ENCODE measurements at places on chromosomes 3 and 15.

- DNase-seq: no peak
Measured at GRCh38 chr15:33551860-33552259, 241.1 kb downstream of the RYR3 start.

GRCh38 chr15:93047621-93048425 lies 41.2 kb downstream of the RGMA start:
- DNase-seq: no peak

DNA sequence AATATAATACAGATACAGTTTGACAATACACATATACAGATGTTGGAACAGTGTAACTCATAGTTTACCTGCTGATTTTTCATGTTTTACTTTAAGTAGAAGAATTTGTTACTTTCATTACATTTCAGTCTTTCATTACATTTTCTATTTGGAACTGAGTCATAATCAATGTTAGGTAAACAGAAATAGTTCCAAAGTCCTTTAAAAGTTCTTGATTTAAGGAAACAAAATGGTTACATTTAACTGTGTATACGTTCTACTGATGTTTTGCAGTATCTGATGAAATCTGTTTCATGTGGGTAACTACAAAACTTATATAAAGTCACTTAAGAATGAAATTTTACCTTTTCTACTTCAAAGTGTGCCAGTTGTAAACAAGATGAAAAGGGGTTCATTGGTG lies 721.2 kb downstream of the NAALADL2 start:
- no peak for DNase-seq

GRCh38 chr3:127097072-127097405 lies 95.9 kb upstream of the PRR23E start:
- no peak for DNase-seq

DNA sequence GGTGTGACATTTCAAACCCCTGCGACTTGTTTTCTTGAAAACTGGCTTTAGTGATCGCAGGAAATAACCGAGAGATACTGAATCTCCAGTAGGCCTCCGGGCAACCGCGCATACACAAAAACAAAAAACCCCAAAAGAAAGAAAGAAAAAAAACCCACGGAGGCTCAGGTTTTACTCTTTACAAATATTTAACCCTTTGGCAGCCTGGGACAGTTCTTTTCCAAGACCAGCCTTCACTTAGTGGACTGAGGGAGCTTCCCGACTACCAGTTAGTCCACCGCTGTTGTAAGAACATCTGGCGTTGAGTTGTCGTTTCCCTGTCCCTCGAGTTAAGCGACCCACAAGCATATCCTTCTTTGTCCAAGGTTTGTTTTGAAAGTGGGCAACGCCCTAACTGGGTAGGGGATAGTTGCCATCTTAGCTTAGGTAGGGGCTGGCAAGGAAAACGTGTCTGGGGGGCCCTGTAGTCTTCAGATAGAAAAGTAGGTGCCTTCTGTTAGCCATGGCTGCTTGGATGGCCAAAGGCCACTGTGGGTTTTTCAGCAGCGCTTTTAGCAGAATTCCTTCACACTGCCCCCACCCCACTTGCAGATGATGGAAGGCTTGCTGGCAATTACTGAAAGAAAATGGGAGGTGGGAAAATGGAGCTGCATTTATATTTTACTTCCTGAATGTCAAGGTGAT lies 6.9 kb downstream of the ISL2 start:
- DNase-seq: no peak

DNA sequence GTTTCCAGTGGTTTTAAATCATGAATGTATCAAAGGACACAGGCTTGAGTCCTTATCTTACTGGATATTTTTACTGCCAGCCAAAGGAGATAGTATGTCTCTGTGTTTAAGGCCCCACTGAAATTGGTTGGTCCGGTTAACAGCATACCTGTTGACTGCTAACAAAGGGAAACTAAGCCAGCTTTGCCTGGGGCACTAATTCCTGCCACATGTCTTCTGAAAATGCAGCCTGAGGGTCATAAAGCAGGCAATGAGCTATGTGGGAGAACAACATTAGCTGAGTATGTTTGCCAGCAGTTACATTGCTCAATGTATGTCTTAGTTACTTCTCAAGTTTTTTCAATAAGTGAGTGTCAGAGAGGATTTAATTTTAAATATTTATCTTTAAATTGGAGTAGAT lies 12.4 kb downstream of the PLS1 start:
- DNase-seq: no peak

GRCh38 chr15:57444877-57445513 lies 68.7 kb downstream of the CGNL1 start:
- DNase-seq: no peak

GRCh38 chr3:23202921-23203707 lies at the start of gene UBE2E2:
Gene UBE2E2, plus strand, starts transcription at chr3:23203327.
- no peak for DNase-seq

- no peak for DNase-seq
Measured at GRCh38 chr3:125054449-125055329, 1.1 kb downstream of the HEG1 start.

GRCh38 chr3:112579697-112580096 lies 17.9 kb downstream of the SLC35A5 start:
- DNase-seq: no peak

- no peak for DNase-seq
Measured at GRCh38 chr15:69760890-69761568, 308.4 kb downstream of the RPLP1 start.

GRCh38 chr3:70832089-70832833 lies 519.8 kb upstream of the MDFIC2 start:
- DNase-seq: no peak

DNA sequence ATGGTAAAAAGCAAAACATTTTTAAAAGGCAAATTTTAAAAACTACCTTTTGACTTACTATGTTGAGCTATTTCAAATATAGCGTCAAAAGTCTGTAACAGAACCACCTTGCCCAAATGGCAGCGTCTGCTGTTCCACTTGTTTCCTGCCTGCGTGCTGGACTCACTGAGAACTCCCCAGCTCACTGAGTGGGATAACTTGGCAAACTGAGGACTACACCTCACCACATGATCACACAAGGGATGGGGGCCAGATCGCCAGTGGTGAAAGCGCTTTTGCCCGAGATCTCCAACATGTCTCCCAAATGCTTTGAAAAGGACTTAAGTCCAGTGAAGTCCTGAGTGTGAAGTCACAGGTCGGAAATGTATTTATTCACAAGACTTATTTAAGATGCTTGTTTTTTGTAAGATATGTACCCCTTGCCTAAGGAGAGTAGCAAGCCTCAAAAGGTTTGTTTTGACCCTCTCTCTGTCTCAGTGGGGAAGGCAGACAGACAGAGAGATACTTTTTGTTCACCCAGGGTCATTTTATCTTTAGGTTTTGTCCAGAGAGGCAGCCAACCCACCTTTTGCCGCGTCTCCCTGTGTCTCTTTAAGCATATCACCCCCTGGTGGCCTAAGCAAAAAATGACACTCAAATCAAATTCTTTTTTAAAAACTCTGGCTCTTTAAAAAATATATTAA lies 192.6 kb downstream of the PDZRN3 start:
- DNase-seq: no peak

- DNase-seq: no peak
Measured at GRCh38 chr15:60795889-60796288, 316.9 kb upstream of the ICE2 start.

DNA sequence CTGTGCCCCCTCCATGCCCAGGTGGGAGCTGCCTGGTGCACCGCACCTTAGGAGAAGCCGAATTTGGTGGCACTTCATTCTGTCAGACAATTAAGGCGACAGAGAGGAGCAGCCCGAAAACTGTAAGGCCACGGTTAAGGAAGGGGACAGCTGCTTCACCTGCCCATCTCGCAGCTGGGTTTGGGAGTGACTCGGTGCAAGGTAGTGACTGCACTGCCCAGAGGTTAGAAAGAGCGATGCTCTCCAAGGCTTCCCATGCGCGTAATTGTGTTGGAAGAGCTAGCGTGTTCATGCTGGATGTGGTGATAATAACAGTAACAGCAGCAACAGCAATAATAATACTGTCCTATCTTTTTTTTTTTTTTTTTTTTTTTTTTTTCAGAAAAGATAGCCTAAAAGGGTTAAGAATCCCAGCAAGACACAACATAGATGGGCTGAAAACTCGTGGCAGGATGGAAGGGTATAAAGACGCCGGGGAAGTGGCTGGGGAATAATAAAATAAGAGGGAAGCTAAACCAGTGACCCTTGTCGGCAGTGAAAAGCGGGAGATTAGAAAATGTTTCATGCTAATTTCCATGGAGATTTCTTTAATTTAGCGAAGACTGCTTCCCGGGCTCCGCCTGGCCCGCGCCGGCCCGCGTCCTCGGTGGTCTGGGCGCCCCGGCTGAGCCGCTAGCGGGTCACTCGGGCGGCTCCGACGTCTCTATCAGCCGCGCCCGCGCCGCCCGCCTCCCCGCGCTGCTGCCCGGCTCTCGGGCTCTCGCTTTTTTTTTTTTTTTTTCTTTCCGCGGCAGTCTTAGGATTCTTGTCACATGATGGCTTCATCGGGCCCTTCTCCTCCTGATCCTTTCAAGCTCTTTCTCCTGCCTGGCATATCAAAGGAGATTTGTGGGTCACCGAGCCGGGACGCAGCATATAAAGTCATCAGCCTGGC lies 617.1 kb downstream of the NR2F2 start:
- DNase-seq: no peak

GRCh38 chr3:69650066-69650419 lies 89.2 kb upstream of the MITF start:
- no peak for DNase-seq

- no peak for DNase-seq
Measured at GRCh38 chr15:47756872-47757271, 39.6 kb downstream of the SEMA6D start.

GRCh38 chr15:85541744-85542143 lies 161.3 kb downstream of the AKAP13 start:
- no peak for DNase-seq

DNA sequence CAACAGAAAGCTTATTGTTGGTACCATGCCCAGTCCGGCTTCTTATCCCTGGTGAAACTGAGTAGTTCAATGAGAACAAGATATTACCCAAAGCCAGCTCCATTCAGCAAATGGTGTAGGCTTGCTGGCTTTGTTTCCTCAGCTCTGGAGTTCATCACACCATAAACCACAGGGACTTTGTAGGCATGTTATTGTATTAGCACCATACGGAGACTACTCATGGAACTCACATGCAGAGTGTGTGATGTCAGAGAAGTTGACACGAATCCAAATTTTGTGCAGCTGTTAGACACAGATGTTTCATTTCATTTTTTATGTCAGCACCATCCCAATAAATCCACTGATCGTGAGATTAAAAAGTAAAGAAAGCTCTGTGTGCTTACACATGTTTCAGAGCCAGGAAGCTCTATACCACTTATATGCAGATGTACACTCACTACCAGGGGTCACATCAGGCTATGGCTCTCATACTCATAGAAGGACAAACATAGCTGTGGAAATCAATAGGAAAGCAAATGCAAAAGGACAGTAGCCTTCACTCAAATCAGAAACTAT lies 63.4 kb upstream of the LEKR1 start:
- no peak for DNase-seq

- DNase-seq: no peak
Measured at GRCh38 chr3:141486496-141486745, 406 bp upstream of the RASA2 start.

GRCh38 chr3:192550356-192550755 lies 177.0 kb downstream of the FGF12 start:
- no peak for DNase-seq

GRCh38 chr3:143977341-143978262 lies 6.0 kb downstream of the DIPK2A start:
- DNase-seq: no peak

- no peak for DNase-seq
Measured at GRCh38 chr3:13116426-13116825, 43.2 kb upstream of the IQSEC1 start.

- no peak for DNase-seq
Measured at GRCh38 chr3:76482510-76482909, 557.4 kb upstream of the ROBO2 start.
